ENCODE measurements at places on chromosomes 11 and 22.

DNA sequence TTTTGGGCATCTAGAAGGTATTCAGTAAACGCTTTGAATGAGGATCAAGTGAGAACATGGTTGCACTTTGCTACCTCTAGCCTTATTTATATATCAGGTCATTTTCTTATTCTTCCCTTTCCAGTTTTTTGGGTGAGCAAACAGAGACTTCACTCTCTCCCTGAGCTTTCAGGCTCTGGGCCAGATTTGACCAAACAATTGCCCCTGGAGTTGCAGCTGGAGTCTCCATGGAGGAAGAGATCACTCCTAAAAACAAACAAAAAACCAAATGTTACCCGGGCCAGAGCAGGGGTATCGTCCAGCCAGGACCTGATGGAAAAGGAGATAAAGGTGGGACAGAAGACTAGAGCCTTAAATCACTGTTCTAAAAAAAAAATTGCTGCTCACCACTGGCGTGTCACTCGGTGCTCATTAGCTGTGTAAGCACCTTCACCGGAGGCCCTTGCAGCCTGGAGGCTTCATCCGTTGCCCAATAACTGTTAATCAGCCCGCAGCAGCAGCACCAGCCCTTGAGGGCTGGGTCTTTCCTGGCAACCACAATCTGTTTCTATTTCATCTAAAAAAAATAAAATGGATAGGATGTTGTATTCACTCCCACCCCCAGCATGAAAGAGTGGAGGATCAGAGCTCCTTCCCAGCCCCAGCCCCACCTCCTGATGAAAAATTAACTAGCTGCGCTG, 125.0 kb downstream of the PKNOX2 start:
- peak; percentile 79 for DNase-seq

GRCh38 chr11:19744130-19744529, 31.5 kb downstream of the NAV2 start:
- no peak for DNase-seq

- DNase-seq = no peak
Measured at GRCh38 chr11:122649116-122649515, 6.4 kb upstream of the UBASH3B start.

DNA sequence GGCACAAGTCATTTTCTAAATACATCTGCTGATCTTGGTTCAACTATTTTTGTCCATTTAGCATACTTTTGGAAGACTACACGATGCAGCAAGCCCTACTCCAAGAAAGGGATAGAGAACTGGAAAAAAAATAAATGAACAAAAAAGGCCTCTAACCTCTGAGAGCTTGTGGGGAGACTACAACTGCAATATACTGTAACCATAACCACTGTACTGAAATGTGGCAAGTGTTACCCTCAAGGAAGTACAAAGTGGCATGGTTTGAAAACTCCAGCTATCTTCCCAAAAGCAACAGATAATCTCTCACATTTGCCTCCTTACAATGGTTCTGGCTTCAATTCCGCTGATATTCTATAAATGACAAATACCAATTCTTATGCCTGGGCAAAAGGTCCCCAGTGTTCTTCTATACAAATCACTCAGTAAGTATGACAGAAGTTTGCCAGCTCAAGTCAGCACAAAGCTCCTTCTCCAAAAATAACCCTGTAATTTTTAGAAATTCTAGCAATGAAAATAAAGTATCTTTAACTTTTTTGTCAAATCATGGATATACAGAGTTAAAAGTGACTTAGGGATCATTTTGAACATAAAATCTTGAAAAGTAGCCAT, 22.9 kb downstream of the AMBRA1 start:
- DNase-seq = no peak

GRCh38 chr11:8363921-8364320, 100.2 kb upstream of the LMO1 start:
- DNase-seq = no peak

DNA sequence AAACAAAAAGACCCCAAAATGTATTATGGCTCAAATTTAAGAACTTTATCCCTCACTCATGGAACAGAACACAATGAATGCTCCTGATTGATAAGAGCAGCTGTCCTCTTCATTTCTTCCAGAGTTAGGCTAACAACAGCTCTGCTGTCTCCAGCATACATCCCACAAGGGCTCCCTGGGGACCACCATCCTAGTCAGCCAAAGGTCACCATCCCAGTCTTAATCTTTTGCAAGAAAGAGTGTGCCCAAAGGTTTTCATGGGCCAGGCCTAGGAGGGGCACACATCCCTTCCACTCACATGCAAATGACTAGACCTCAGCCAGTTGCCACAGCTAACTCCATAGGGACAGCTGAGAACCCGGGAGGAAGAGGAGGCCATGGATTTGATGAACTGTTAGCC, 555.3 kb downstream of the BUD13 start:
- peak; percentile 16 for DNase-seq

DNA sequence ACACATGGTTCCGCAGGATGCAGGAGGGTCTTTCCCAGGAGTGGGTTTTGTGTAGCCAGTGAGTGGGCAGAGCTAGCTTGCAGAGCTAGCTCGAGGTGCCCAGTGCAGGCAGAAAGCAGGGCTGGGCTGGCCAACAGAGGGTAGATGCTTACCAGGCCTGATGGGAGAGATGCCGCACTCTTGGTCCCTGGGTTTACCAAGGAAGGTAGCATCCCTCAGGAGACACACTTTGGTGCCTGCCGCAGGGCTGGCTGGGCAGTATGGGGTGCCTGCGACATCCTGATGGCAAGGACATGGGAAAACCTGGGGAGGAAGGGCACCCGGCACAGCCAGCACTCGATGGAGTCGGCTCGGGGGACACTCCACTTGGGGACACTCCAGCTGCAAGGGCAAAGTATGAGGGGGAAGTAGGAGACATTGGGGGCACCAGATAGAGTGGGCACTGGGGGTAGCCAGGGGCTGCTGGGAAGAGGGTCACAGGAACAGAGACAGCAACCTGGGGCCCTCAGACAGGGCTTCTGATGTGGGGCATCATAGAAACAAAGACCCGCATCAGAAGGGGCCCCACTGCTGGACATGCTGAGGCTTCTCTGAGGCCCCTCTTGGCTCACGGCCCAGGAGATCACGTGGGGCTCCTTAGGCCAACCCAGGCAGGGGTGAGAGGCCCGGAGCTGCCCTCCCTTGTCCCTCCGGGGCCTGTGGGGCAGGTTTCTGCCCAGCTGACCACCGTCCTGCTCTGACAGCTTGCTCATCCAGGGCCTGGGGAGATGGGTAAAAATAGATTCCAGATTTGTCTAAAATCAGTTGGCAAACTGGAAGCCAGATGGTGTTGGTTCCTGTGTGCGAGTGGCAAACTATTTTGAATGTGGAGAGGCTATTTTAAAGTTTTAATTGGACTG, 89.8 kb downstream of the MORC2 start:
- DNase-seq = peak; percentile 42

DNA sequence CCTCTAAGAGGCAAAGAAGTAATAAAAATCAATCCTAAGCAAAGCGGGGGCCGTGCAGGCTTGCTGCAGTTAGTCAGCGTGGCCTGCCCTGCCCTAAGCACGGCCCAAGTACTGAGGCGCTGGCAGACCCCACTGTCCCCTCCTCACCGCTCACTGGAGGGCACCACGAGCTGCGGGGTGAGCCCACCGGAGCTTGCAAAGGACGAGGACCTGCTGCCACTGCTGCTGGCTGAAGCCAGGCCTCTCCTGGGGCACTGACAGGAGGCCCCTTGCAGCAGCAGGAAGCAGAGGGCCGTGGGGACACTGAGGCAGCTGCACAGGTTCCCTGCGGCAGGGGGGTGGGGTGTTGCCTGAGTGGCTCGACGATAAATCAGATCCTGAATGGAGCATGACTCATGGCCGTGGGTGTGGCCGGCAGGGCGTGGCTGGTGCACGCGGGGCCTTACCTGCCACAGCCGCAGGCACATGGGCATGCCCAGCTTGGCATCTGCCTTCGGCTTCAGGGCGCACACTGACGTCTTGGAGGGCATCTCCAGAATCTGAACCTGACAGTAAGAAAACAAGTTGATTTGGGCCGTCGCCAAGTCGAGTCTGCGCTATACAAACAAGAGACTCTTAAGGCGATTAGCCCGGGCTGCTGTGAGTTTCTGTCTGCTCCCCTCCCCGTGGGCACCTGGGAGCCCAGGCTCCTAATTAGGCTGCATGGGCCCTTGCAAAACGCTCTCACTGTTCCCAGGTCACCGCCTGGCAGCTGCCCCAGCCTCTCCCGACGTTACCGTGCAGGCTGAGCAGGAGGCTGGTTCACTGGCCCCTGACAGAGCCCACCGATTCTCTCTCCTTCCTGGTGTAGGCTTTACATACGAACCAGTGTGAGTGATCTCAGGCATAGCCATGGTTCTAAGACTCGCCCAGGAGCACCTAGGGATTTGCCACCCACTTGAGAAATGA, 45.9 kb downstream of the TBX1 start:
- DNase-seq = peak; percentile 14

- DNase-seq = no peak
Measured at GRCh38 chr11:476416-476815, 26.3 kb downstream of the PTDSS2 start.

GRCh38 chr11:94845622-94846021, 77.5 kb downstream of the AMOTL1 start:
- peak; percentile 89 for DNase-seq

DNA sequence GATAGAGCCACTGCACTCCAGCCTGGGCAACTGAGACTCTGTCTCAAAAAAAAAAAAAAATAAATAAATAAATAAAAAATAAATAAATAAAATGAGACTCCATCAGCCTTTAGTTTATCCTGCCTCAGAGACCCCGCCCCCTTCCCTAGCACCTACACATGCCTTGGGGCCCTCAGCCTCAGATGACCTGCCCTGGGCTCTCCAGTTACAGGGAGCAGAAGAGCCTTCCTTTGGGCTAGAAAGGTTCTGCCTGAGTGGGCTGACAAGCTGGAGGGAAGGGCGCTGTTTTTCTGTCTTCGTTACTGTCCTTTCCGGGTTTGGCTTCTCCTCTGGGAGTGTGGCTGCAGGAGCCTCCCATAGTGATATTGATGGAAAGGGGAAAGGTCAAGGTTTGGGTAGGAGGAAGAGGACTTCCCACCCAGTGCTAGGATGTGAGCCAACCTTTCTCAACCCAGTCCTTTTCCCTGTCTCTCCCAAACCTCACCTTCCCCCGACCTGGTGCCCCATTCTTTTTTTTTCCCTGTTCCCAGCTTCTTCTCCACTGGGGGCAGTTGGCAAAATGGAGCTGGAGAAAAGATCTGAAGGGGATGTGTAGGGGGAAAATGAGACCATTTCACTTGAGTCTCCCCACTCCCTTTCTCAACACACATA, 1.5 kb upstream of the SF3B2 start:
- no peak for DNase-seq

- no peak for DNase-seq
Measured at GRCh38 chr11:7536100-7536499, 22.3 kb downstream of the PPFIBP2 start.

DNA sequence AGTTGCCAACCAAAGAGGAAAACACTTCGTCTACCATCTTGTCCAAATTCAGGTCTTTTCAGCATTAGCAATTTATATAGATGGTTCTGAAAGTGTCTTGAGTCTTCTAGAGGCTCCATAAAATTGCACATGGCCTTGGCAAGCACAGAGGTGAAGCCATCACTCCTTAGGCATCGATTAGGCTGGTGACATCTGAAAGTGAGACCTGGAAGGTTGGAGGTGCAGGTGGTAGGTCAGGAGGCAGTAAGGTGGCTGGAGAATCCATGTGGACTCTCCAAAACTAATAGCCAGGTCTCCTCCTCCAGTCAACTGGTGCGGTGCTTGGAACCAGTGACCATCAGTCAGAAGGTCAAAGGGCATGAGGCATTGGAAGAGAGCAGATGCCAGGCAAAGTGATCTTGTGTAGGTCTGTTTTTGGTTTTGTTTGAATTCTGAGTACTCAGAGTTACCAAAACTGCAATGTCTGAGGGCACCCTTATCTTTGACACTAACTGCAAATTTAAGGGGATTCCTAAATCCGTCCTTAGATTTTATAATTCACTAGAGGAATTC, 6.6 kb upstream of the APOL2 start:
- peak; percentile 72 for DNase-seq

- no peak for DNase-seq
Measured at GRCh38 chr22:22788460-22789037, 99.1 kb upstream of the IGLL5 start.

DNA sequence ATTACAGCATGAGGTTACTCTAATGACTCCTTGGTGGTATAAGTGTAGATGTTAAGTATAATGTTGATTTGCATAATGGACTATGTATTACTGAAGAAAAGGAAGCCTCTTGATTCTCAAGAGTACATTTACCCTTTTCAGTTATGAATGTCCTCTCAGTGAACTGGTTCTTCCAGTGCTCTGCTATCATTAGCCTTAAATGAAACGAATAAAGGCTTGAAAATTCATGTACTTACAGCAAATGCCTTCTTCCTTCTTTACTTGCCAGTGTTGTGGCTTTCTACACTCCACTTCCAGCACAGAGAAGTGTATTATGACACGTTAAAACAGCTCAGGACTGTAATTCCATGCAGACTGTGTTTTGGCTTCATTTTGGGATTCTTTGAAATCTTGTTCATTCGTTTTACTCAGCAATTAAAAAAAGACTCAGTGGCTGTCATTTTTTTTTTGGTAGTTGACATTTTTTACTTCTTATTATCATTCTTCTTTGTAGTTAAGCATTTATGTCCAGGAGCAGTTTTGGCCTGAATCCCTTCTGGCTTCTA, 96.9 kb downstream of the MTMR3 start:
- no peak for DNase-seq

GRCh38 chr22:35462498-35463230, 62.7 kb downstream of the MCM5 start:
- DNase-seq = no peak

GRCh38 chr22:48396091-48396784, 1431.4 kb downstream of the BRD1 start:
- no peak for DNase-seq

- no peak for DNase-seq
Measured at GRCh38 chr11:106668147-106668546, 350.1 kb downstream of the GUCY1A2 start.

- DNase-seq = no peak
Measured at GRCh38 chr11:8691601-8692000, 9.0 kb downstream of the RPL27A start.

DNA sequence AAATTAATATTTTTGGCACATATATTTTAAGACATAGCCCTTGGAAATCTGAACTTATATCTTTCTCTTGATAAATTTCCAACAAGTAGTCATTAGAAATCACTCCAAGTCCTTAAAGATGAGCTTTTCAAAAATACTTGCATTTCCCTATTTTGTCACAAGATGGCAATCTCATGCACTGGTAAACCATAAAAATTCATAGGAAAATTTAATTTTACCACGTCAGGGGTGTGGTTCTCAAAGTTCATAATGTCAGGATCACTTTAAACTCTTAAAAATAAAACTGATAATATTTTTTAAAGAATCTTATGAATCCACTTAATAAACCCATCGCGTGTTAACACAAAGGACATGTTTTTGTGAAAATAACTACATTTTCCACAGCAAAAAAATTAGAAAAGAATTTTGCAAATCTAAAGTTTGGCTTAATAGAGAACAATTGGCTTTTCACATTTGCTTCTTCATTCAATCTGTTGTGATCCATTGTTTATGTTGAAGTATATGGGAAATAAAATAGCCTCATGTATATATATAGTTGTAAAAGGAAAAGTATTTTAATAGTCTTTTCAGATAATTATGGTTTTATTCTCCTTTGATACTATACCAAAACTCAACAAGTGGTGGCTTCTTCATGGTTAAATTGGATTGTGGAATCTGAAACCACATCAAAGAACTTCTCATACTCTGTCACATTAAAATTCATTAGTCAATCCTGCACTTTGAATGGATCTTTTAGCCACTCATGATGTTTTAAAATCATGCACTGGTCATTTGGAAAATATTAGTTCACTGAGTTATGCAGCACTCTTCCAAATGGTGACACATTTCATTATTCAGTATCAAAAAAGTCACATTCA, 169.1 kb downstream of the CADM1 start:
- no peak for DNase-seq
